Pancreas (tissue), 10 donors: ENCODE measurements at places on chromosomes 6 and 20. TPM values are rescaled to one million over a fixed set of nuclear protein-coding genes. Genes with fewer than 3 reads are reported as not detected.
A peak's percentile ranks its signal among the peaks of the same experiment; 100 is the strongest.

DNA sequence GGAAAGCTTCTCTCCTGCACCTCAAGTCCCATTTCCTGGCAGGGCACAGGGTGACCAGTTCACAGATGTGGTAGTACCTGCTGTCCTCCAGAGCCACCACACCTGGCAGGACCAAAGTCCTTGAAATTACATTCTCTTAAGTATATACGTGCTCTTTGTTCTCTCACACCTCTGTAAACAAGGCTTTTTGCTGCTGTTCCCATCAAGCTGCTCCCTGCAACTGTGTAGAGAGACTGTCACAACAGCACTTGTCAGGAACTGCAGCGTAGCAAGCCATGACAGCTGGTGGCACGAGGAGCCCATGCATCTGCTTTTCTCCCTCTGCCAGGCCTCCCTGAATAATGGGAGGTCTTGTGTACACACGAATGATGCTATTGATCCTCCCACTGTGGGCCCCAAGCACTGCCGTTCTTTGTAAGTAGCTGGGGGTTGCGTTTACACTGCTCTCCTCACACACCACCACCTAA is 431.8 kb downstream of the CD83 start:
- H3K36me3 ChIP-seq, result no peaks in the 10 kb centered on the region
- no peaks in the 10 kb centered on the region for H3K27me3 ChIP-seq
- H3K27ac ChIP-seq, result no peak overlapping the region

- H3K4me3 ChIP-seq, result no peak overlapping the region
- H3K27ac ChIP-seq, result no peak overlapping the region
- no peaks in the 10 kb centered on the region for H3K36me3 ChIP-seq
Measured at GRCh38 chr20:19120569-19120968, 91.9 kb upstream of the SLC24A3 start.

The RAMACL gene
- 0.49 TPM for polyA plus RNA-seq

The F13A1 gene
- polyA plus RNA-seq, result 13.5 TPM

- no peak overlapping the region for H3K27ac ChIP-seq
- no peak for DNase-seq
- H3K27me3 ChIP-seq, result no peaks in the 10 kb centered on the region
- no peaks in the 10 kb centered on the region for H3K36me3 ChIP-seq
- H3K4me3 ChIP-seq, result no peak overlapping the region
Measured at GRCh38 chr6:111499269-111499793, 16.3 kb upstream of the REV3L start.

The SPATS1 gene
- polyA plus RNA-seq, result 0.19 TPM

DNA sequence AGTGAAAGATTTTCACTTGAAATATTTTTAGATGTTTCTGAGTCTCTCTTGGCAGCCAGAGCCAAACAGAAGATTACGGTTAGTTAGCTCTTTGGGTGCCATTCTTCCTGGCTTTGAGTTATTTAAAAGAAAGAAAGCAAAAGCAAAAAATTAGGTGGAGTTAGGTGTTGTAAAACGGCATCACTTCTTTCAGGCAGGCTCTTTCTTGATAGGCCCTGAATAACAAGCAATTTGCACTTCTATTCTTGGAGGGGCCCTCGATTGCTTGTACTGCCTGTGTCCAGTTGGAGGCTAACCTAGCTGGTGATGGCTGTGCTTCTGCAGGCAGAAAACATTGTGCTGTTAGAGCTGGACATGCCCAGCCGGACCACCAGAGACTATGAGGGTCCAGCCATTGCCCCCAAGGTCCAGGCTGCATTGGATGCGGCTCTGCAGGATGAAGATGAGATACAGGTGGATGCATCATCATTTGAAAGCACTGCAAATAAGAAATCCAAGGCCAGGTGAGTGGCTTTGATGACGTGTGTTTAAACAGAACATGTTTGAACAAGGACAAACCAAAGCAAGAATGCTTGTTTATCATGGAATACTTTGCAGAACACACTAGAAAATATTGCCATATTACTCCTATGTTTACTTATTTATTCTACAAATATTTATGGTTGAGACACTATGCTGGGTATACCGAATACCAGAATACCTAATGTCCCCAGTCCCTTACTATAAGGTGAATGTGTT is 28.1 kb upstream of the ASXL1 start:
- no peaks in the 10 kb centered on the region for H3K36me3 ChIP-seq
- H3K4me1 ChIP-seq, result peaks cover 67% of the 10 kb centered on the region
- H3K4me3 ChIP-seq, result no peak overlapping the region
- DNase-seq, result no peak
- H3K27ac ChIP-seq, result peak overlapping the region; percentile 86
- no peaks in the 10 kb centered on the region for H3K27me3 ChIP-seq

DNA sequence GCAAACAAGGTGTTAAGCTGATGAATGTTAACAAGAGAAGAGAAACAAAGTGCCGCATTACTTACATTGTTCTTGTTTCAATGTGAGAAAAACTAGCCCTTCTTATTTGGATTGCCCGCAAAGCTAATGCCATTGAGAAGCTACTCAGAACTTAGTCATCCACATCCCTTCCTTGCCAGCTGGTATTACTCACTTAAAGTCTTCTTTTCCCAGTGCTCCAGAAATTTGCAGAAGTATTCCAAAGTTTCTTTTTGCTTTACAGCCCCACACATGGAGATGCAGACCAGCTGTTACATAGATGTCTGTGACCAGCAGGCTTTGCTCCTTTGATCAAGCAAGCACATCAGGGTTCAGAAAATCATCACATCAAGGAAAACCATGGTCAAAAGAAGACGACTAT is 529.0 kb downstream of the TBC1D32 start:
- H3K36me3 ChIP-seq, result no peaks in the 10 kb centered on the region
- no peak overlapping the region for H3K4me3 ChIP-seq
- no peak overlapping the region for H3K27ac ChIP-seq

- no peak overlapping the region for H3K27ac ChIP-seq
- peaks cover 6% of the 10 kb centered on the region for H3K36me3 ChIP-seq
- no peak for DNase-seq
- H3K4me1 ChIP-seq, result peaks cover 3% of the 10 kb centered on the region
Measured at GRCh38 chr6:31676322-31676903, 4.5 kb downstream of the LY6G5C start.

DNA sequence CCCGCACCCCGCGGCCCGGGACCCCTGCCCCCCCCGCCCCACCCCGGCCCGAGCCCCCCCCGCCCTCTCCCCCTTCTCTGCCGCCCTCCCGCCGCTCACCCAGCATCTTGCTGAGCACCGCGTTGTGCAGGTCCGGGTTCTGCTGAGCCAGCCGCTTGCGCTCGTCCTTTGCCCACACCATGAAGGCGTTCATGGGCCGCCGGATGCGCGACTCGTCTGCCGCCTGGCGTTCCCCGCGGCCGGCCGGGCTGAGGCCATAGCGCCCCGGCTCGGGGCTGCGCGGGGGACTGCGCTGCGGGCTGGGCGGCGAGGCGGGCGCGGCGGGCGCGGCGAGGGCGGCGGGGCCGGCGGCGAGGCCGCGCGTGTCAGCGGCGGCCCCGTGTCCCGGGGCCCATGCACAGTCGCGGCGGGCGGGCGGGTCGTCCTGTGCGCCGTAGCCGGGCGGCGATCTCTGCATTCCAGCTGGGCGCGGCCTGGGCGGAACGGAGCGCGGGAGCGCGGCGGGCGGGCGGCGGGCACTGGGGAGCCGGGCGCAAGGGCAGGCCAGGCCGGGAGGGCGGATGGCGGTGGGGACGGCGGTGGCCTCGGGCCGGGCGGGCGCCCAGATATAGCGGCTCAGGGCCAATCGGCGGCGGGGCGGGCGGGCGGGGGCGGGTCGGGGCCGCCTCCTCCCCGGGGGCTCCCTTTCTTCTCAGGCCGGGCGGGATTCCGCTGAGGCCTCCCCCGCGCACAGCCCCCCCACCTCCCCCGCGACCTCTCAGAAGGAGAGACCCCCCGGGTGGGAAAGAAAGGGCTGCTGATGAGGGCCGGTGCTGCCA is at the start of gene SOX18:
Gene SOX18 (minus strand): TSS at position 580 of the 818 bp plus-strand sequence. CDS start 123 bp downstream, at position 457.
- H3K27me3 ChIP-seq, result peaks cover 5% of the 10 kb centered on the region
- H3K4me3 ChIP-seq, result no peak within 1 kb of the TSS
- H3K36me3 ChIP-seq, result no peaks in the 10 kb centered on the region
- no peak within 1 kb of the TSS for H3K27ac ChIP-seq
